ENCODE measurements at places on chromosomes 5 and 9. TPM values are rescaled to one million over a fixed set of nuclear protein-coding genes. Genes with fewer than 3 reads are reported as not detected.

PCDHGB2 gene
- total RNA-seq: not detected

IFNA13 gene
- total RNA-seq: not detected

NKD2 gene
- total RNA-seq: 1.4 TPM

OGN gene
- total RNA-seq: not detected

LCP2 gene
- total RNA-seq: 115 TPM

FAXDC2 gene
- not detected for total RNA-seq

SV2C gene
- total RNA-seq: not detected

KLHL3 gene
- total RNA-seq: 2.0 TPM

SLC45A2 gene
- not detected for total RNA-seq

PCDHB12 gene
- total RNA-seq: not detected

SLC25A2 gene
- not detected for total RNA-seq

DNA sequence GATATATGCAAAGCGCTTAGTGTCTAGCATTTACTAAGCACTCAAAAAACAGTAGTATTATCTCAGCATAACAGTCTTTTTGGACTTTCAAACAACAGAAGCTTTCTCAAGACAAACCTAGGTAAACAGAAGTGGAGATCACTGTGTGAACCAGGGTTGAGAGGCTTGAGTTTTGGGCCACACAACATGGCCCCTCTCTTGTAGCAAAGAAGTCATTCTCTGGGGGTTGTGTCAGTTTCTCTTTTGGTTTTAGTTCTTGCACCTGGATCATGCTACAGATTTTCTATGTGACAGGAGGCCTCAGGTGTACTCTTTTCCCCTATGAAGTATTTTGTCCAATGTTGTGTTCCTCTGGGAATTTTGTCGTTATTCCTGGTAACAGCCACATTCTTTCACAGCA lies 30.0 kb downstream of the INSYN2B start:
- H3K36me3 ChIP-seq: peaks cover 15% of the 10 kb centered on the region
- no peaks in the 10 kb centered on the region for H3K27me3 ChIP-seq
- no peak for DNase-seq
- H3K4me1 ChIP-seq: peaks cover 4% of the 10 kb centered on the region

DNA sequence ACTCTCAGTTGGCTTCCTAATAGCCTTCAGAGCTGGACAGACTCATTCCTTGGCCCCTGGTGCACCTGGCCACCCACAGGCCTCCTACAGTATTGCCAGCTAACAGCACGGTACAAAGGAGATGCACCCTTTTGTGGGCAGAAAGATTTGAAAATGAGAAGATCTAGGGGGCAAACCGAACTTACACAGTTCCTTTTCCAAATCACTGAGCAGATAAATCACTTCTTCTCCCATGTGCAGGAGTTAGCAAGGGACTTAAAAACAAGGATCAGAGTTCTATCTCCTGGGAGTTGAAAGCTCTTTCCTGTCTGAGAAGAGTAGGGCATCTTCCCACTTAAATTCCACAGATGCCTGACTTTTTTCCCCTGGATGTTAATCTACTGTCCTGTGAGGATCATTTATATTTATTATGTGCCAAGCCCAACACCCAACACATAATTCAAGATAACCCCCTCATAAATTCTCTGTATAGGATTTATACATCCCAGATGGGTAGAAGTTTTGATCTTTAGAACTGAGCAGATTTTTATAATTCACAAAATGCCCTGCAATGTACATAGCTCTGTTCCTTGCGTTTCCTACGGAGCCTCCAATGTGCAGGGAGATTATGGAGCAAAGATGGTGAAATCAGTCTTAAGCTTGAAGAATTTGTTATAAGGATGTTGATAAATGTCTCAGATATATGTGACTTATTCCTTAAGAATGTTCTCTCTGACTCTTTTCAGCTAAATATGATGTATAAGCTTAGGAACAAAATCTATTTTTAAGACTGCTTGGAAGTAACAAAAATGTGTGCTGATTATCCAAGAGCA lies 207.2 kb upstream of the DAPK1 start:
- H3K36me3 ChIP-seq: no peaks in the 10 kb centered on the region
- H3K4me3 ChIP-seq: no peak overlapping the region
- H3K27me3 ChIP-seq: peaks cover 22% of the 10 kb centered on the region
- H3K4me1 ChIP-seq: no peaks in the 10 kb centered on the region
- no peak overlapping the region for H3K27ac ChIP-seq

DNA sequence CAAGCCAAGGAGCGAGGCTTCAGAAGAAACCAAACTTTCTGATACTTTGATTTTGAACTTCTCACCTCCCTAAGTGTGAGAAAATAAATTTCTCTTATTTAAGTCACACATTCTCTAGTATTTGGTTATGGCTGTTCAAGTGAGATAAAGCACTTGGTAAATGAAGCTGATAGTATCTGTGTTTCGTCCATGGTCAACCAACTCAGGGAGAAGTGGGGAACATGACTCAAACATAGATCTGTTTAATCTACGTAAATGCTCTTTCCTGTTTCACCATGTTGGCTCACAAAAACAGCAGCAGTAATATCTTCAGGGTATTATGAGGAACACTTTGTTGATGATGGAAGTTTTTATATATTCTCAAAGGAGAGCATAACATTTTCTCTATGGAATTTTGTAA lies 2167.2 kb upstream of the C9orf72 start:
- DNase-seq: no peak
- H3K4me1 ChIP-seq: no peaks in the 10 kb centered on the region
- no peaks in the 10 kb centered on the region for H3K36me3 ChIP-seq
- no peak overlapping the region for H3K27ac ChIP-seq
- no peaks in the 10 kb centered on the region for H3K27me3 ChIP-seq

- H3K27me3 ChIP-seq: peaks cover 3% of the 10 kb centered on the region
- H3K4me1 ChIP-seq: peaks cover 8% of the 10 kb centered on the region
Measured at GRCh38 chr9:87035879-87036278, 88.6 kb upstream of the GAS1 start.

GRCh38 chr5:1477341-1477740 lies 32.1 kb upstream of the SLC6A3 start:
- H3K36me3 ChIP-seq: peaks cover 12% of the 10 kb centered on the region
- no peak for DNase-seq
- peaks cover 4% of the 10 kb centered on the region for H3K4me1 ChIP-seq
- H3K4me3 ChIP-seq: no peak overlapping the region

DNA sequence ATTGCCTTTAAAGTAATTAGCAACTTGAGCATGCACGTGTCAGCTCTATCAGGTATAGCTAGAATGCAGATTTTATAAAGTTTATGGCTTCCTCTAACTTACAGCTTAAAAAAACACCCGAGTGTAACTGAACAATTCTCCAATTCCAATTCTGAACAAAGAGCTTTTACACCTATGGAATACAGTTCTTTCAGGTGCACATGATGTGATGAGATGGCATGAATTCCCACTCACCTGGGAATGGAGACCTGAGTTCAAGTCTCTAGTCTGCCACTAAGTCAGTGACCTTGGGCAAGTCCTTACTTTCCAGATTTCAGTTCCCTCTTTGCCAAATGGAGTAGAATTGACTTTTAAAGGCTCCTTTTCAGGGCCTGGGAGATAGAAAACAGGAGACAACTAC lies 1.8 kb downstream of the ZFAND5 start:
- peaks cover 34% of the 10 kb centered on the region for H3K36me3 ChIP-seq
- peak overlapping the region; percentile 95 for H3K27ac ChIP-seq
- H3K27me3 ChIP-seq: no peaks in the 10 kb centered on the region
- no peak for DNase-seq
- peak overlapping the region; percentile 82 for H3K4me3 ChIP-seq

- H3K27ac ChIP-seq: peak overlapping the region; percentile 60
- H3K4me3 ChIP-seq: no peak overlapping the region
- H3K27me3 ChIP-seq: no peaks in the 10 kb centered on the region
- H3K4me1 ChIP-seq: peaks cover 69% of the 10 kb centered on the region
- no peaks in the 10 kb centered on the region for H3K36me3 ChIP-seq
Measured at GRCh38 chr5:142798099-142798770, 28.1 kb downstream of the ARHGAP26 start.

DNA sequence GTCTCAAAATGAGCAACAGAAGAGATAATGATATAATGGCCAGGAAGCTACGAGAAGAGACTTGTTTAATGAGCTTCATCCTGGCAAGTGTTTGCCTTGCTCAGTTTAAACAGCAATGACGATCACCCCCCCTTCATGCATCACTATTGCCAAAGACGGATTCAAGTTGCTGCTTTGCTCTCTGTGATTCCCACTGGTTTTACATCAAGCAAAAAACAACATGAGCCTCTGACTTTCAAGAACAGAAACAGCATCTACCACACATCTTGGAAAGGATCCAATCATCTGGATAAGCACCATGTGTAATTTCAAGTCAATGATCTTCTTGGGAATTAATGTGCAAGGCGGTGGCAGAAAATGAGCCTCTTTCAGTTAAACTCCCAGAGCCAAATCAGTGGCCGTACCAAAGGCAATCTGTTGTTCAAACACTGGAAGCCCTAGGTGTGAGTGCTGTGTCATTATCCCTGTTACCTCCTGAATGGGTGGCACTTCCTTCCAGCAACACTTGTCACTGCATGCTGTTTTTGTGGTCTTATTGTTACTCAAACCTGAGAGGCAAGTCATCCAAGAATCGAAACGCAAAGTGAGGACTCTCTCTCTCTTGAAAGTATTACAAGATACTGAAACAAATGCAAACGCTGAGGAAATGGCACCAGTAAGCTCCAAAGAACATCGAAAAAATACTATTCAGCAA lies 72.8 kb downstream of the MED27 start:
- peak; percentile 72 for DNase-seq
- no peak overlapping the region for H3K27ac ChIP-seq
- H3K4me3 ChIP-seq: no peak overlapping the region
- H3K36me3 ChIP-seq: peaks cover 2% of the 10 kb centered on the region

- peaks cover 41% of the 10 kb centered on the region for H3K27me3 ChIP-seq
- H3K27ac ChIP-seq: no peak overlapping the region
- peaks cover 28% of the 10 kb centered on the region for H3K4me1 ChIP-seq
- H3K36me3 ChIP-seq: no peaks in the 10 kb centered on the region
- DNase-seq: no peak
Measured at GRCh38 chr5:91061946-91062562, 321.1 kb downstream of the ARRDC3 start.

DNA sequence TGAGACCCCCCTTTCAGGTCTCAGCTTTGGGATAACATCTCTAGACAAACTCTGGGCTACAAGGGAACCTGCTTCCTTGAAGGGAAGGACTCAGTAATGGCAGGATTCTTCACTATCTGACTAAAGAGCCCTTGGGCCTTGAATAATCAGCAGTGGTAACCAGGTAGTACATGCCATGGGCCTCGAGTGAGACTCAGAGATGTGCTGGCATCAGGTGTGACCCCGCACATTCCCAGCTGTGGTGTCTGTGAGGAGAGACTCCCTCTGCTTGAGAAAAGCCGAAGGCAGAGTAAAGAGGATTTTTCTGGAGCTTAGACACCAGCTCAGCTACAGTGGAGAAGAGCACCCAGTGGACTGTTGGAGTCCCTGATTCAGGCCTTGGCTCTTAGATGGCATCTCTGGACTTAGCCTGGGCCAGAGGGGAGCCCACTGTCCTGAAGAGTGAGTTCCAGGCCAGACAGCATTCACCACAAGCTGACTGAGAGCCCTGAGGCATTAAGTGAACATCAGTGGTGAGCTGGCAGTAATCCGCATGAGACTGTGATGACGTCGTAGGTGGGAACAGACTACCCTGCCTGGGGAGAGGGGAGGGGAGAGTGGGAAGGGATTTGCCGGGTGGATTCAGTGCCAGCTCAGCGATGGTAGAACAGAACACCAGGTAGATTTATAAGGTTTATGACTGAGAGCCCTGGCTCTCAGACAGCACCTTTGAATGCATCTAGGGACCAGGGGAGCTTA lies 5.3 kb upstream of the ZNF782 start:
- H3K4me3 ChIP-seq: no peak overlapping the region
- H3K4me1 ChIP-seq: peaks cover 7% of the 10 kb centered on the region
- H3K27me3 ChIP-seq: peaks cover 8% of the 10 kb centered on the region
- no peak for DNase-seq

GRCh38 chr5:178387061-178387855 lies 154.7 kb upstream of the PHYKPL start:
- DNase-seq: no peak
- H3K4me1 ChIP-seq: no peaks in the 10 kb centered on the region
- H3K27ac ChIP-seq: no peak overlapping the region
- H3K27me3 ChIP-seq: peaks cover 3% of the 10 kb centered on the region
- H3K4me3 ChIP-seq: no peak overlapping the region

- no peak for DNase-seq
- H3K4me1 ChIP-seq: no peaks in the 10 kb centered on the region
Measured at GRCh38 chr9:121230256-121230655, 28.6 kb upstream of the RAB14 start.

DNA sequence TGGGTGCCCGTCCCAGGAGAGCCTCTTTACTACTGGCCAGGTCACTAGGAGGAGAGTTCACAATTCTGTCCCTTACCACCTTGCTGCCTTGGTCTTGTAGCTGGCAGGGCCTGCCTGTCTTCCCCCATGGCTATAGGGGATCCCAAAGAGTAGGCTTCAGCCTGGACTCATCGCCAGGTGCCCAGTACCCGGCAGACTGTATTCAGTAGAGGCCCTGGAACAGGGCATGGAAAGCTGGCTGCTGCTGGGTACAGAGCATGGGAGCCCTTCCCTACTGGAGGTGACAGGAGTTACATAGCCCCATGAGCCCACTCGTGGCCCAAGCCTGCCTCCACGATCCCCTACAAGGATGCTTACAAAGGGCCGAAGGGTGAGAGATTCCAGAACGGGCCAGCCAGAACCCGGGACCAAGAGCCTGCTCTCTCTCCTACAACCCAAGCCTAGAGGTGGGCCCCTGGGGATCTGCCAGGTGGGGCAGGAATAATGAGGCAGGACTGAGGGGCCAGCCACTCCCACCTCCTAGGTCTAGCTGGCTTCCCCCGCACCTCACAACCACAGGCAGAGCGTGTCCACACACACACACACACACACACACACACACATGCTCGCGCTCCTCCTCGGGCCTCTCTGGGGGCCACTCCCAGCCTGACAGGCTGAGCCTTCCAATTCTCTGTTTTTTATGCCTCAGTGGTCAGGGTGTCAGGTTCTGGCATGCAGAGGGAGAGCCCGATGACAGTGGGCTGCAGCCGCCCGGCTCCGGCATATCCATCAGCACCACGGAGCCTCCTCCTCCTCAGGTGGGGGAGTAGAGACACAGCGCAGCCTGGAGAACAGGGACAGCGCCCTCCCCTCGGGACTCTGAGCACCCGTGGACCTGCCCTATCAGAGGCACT lies 186.0 kb downstream of the PAX5 start:
- DNase-seq: no peak
- H3K36me3 ChIP-seq: no peaks in the 10 kb centered on the region
- H3K27ac ChIP-seq: no peak overlapping the region

DNA sequence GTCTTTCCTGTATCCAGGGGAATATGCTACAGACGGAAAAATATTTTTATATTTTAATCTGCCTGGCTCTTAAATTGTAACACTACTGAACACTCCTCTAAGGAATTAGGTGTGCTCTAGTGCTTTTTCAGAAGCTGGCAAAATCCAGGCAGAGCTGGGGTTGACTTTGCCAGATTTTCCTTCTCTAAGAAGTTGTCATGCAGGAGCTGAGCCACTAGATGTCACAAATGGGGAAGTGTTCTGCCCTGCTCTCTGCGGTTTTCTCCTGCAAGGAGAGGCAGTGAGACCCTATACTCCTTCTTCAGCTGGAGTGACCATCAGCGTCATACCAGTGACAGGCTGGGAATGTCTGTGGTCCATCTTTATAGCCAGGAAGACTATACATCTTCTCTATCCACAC lies 112.5 kb downstream of the HAPLN1 start:
- H3K4me3 ChIP-seq: no peak overlapping the region
- H3K36me3 ChIP-seq: no peaks in the 10 kb centered on the region
- H3K27ac ChIP-seq: no peak overlapping the region
- peak; percentile 4 for DNase-seq

All from activated naive CD4-positive, alpha-beta T cell treated with anti-CD3 and anti-CD28 coated beads for 36 hours (primary cell).